ENCODE measurements at places on chromosomes 6 and 20. TPM values are rescaled to one million over a fixed set of nuclear protein-coding genes. Genes with fewer than 3 reads are reported as not detected.

GRCh38 chr20:5039255-5039657 is 37.9 kb upstream of the SLC23A2 start:
- no peaks in the 10 kb centered on the region for H3K27me3 ChIP-seq
- H3K36me3 ChIP-seq, result no peaks in the 10 kb centered on the region
- no peaks in the 10 kb centered on the region for H3K4me1 ChIP-seq
- DNase-seq, result no peak
- no peak overlapping the region for H3K4me3 ChIP-seq

DNA sequence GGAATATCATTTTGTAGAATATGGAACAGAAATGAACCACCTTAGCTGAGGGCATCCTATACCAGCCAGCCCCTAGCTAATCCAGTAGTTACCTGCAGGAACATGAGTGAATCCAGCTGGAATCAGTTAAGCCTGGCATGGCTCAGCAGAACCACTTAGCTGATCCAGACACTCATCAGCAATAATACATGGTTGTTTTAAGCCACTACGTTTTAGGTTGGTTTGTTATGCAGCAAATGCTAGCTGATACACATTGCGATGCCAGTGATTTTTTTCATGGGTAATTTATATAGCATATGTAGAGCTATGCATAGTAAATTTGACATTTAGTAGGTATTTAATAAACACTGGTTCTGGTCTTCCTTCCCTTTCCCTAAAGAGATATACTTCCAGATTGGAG is 201.9 kb upstream of the JAG1 start:
- no peaks in the 10 kb centered on the region for H3K4me1 ChIP-seq
- H3K4me3 ChIP-seq, result no peak overlapping the region
- H3K36me3 ChIP-seq, result no peaks in the 10 kb centered on the region
- no peak overlapping the region for H3K27ac ChIP-seq

GRCh38 chr6:3285732-3286131 is 27.0 kb downstream of the PSMG4 start:
- no peak overlapping the region for H3K4me3 ChIP-seq
- H3K4me1 ChIP-seq, result peaks cover 6% of the 10 kb centered on the region
- H3K27ac ChIP-seq, result no peak overlapping the region
- no peak for DNase-seq

DNA sequence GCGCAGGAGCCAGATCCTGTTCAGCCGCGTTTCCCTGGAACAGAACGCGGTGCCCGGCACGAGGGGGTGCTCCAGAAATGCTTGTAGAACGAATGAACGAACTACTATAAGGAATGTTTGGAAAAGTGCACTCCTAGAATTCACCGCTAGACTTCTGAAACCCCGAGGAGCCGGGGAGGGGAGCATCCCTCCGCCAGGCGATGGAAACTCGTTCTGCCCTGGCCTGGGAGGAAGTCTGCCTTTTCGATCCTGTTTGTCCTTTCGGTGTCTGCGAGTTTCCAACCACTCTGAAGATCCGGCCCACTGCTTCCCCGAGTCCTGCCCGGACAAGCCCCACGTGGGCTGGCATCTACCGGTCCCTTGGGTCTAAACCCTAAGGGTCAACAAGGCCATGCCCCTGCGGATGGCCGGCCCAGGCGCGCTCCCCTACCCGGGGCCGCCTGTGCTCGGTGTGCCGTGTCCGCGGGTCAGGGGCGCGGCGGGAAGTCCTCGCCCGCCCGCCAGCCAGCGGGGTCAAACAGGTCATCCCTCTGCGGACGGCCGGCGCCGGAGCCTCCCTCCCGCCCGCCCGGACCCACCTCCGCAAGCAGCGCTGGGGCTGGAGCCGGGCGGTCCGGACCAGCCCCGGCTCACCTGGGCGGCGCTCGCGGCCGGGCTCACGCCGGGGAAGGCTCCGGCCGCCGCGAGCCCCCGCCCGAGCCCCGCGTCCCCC is 526 bp downstream of the SULF2 start:
- peak; percentile 25 for DNase-seq
- peak overlapping the region; percentile 42 for H3K27ac ChIP-seq
- no peaks in the 10 kb centered on the region for H3K27me3 ChIP-seq
- H3K4me3 ChIP-seq, result peak overlapping the region; percentile 44
- peaks cover 9% of the 10 kb centered on the region for H3K4me1 ChIP-seq

DNA sequence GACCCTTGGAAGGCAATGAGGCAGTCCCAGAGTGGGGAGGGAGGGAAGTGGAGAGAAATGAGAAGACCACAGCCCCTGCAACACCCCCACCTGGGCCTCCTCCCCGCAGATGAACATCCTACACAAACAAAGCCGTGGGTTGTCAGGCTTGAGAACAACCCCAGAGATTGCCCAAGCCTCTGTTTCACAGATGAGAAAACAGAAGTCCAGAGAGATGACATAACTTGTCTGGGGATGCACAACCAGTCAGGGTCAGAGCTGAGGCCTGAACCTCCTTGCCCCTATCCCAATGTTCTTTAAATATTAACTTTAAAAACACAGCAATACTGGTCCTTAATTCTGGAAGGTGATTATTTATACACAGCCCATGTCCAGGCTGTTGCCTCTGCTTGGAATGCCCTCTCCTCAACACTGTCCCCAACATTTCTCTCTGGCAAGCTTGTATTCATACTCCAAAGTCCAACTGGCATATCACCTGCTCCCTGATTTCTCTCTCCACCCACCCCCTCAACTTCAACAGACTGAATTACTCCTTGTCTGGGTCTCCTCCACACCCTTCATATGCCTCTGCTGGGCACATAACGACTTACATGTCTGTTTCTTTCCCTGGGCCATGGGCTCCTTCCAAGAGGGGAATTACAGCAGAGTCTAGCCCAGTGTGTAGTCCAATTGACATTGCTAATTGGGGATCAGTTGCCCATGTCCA is 135.5 kb upstream of the LRFN2 start:
- DNase-seq, result no peak
- H3K36me3 ChIP-seq, result no peaks in the 10 kb centered on the region
- no peak overlapping the region for H3K27ac ChIP-seq
- no peak overlapping the region for H3K4me3 ChIP-seq
- H3K4me1 ChIP-seq, result no peaks in the 10 kb centered on the region
- no peaks in the 10 kb centered on the region for H3K27me3 ChIP-seq

The SULF2 gene
- total RNA-seq, result 82.0 TPM

- H3K27ac ChIP-seq, result no peak overlapping the region
- H3K27me3 ChIP-seq, result no peaks in the 10 kb centered on the region
- H3K4me3 ChIP-seq, result no peak overlapping the region
- H3K36me3 ChIP-seq, result no peaks in the 10 kb centered on the region
- DNase-seq, result no peak
Measured at GRCh38 chr6:150547502-150548222, 52.0 kb upstream of the PLEKHG1 start.

DNA sequence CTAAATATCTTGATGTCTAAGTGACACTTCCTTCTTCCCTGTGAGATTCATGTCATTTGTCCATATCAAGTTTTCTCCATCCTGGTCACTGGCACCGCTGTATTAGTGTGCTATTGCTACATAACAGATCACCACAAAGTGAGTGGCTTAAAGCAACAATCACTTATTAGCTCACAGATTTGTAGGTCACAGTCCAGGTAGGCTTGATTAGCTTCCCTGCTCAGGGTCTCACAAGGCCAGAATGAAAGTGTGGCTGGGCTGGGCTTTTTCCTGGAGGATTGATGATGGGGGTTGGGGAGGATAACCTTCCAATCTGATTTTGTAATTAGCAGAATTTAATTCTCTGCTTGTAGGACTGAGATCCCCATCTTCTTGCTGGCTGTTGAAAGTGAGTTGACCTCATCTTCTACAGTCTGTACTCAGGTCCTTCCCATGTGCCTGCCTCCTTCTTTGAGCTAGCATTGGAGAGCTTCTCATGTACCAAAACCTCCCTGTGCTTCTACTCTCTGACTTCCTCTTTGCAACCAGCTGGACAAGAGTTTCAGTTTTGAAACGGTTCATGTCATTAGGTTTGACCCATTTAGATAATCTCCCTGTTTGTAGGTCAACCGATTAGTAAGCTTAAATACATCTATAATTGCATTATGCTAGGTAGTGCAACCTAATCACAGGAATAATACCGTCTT is 152.4 kb upstream of the MAN1A1 start:
- no peak overlapping the region for H3K27ac ChIP-seq
- DNase-seq, result no peak
- no peaks in the 10 kb centered on the region for H3K36me3 ChIP-seq

DNA sequence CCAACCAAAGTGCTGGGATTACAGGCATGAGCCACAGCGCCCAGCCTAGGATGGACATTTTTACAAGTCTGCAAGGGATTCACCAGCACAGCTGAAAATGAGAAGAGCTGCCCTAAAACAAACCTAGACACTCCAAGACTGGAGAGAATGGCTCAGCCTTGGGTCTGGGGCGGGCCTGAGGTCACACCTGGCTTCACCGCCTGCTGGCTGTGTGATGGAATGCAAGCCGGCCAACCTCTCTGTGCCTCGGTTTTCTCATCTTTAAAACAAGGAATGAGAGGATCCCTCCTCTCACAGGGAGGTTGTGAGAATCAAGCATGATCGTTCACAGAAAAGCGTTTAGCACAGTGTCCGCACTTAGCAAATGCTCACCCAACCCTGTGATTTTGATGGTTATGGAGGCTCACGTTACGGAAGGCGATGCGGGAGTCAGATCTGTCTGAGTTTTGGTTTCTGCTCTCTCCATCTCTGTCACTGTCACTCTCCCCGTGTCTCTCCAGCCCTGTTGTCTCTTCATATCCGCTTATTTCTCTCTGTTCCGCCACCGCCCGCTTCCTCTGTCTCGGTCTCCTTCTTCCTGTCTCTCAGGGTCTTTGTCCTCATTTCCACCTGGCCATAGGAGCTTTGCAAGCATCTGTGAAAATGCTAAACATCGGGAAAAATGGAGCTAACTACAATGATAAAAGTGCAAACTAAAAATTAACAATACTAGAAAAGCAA is 47.6 kb downstream of the CEBPB start:
- no peak for DNase-seq
- H3K27ac ChIP-seq, result no peak overlapping the region
- H3K27me3 ChIP-seq, result no peaks in the 10 kb centered on the region
- no peaks in the 10 kb centered on the region for H3K4me1 ChIP-seq

The ENPP4 gene
- total RNA-seq, result 17.5 TPM

DNA sequence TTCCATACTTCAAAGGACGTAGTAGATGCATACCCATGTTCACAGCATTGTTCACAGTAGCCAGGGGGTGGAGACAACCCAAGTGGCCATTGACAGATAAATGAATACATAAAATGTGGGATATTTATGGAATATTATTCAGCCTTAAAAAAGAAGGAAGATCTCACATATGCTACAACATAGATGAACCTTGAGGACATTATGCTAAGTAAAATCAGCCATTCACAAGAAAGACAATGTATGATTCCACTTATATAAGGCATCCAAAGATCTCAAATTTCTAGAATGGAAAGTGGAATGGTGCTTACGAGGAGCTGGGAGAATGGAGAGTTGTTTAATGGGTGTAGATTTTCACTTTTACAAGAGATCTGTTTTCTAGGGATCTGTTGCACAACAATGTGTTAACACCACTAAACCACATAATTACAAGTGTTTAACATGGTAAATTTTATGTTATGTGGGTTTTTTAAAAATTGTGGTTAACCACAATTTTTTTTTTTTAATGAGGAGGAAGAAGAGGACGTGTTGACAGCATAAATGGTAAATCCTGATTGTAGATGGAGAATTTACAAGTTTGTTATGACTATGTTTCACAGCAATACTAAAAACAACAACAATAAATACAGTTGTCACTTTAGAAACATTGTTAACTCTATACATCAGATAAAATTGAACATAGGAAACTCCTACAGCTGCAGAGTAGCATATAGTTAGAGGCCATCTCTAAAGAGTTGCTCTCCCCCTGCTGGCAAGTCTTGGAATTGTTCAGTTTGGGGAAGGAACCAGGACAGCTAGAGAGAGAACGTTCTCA is 41.6 kb downstream of the CCN2 start:
- no peak overlapping the region for H3K27ac ChIP-seq
- peak; percentile 73 for DNase-seq
- no peak overlapping the region for H3K4me3 ChIP-seq

DNA sequence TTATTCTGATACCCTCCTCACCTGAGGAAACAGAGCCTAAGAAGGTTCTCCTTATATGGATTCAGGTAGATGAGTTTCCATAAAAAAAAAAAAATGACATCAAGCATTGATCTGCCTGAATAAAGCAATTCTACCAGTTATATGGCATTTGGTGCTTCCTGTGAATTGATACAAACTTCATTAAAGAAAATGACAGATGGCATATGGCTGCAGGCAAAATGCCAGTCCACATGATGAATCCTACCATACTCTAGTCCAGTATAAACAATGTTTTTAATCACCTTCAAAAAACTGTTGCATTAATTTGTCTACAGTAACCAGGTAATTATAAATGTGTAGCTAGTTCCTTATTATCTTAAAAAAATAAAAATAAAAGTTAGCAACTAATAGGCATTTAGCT is 559.2 kb upstream of the FLRT3 start:
- no peaks in the 10 kb centered on the region for H3K36me3 ChIP-seq
- no peak overlapping the region for H3K4me3 ChIP-seq
- DNase-seq, result no peak
- H3K27me3 ChIP-seq, result no peaks in the 10 kb centered on the region
- no peaks in the 10 kb centered on the region for H3K4me1 ChIP-seq

The TPBG gene
- total RNA-seq, result 21.0 TPM

- no peak overlapping the region for H3K27ac ChIP-seq
- no peaks in the 10 kb centered on the region for H3K4me1 ChIP-seq
- no peak for DNase-seq
Measured at GRCh38 chr20:57594092-57594951, 25.9 kb downstream of the ZBP1 start.

GRCh38 chr20:11451793-11452291 is 465.9 kb upstream of the BTBD3 start:
- H3K27me3 ChIP-seq, result no peaks in the 10 kb centered on the region
- no peaks in the 10 kb centered on the region for H3K4me1 ChIP-seq
- H3K36me3 ChIP-seq, result no peaks in the 10 kb centered on the region

- no peaks in the 10 kb centered on the region for H3K4me1 ChIP-seq
- no peaks in the 10 kb centered on the region for H3K27me3 ChIP-seq
- H3K4me3 ChIP-seq, result no peak overlapping the region
Measured at GRCh38 chr6:118697554-118697953, 46.2 kb upstream of the CEP85L start.

GRCh38 chr20:41697861-41698559 is 79.8 kb upstream of the CHD6 start:
- H3K27me3 ChIP-seq, result no peaks in the 10 kb centered on the region
- no peaks in the 10 kb centered on the region for H3K36me3 ChIP-seq
- DNase-seq, result no peak

DNA sequence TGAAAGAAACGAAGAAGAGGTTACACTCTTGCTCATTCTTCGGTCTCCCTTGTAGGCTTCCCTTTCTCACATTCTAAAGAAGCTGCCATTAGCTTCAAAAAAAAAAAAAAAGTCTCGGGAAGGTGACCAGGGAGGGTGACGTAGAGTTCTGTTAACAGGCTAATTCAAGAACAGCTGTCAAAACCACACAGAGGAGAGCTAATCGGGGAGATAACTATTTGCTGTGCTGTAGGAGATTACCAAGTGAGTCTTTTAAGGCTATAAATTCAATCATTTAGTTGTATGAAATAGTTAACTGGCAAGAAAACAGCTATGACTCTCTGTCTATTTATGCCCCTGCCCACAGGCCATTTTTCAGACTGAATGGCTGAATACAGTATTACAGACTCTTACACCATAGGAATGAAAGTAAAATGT is 256.8 kb downstream of the SYNE1 start:
- no peaks in the 10 kb centered on the region for H3K27me3 ChIP-seq
- no peaks in the 10 kb centered on the region for H3K36me3 ChIP-seq
- peak overlapping the region; percentile 61 for H3K27ac ChIP-seq
- no peaks in the 10 kb centered on the region for H3K4me1 ChIP-seq
- DNase-seq, result no peak

The LST1 gene
- not detected for total RNA-seq

GRCh38 chr6:156474507-156475120 is 302.6 kb upstream of the ARID1B start:
- DNase-seq, result no peak
- no peak overlapping the region for H3K4me3 ChIP-seq
- no peak overlapping the region for H3K27ac ChIP-seq
- H3K36me3 ChIP-seq, result no peaks in the 10 kb centered on the region
- no peaks in the 10 kb centered on the region for H3K4me1 ChIP-seq
- no peaks in the 10 kb centered on the region for H3K27me3 ChIP-seq
